ENCODE measurements at places on chromosomes 3 and 15.

DNA sequence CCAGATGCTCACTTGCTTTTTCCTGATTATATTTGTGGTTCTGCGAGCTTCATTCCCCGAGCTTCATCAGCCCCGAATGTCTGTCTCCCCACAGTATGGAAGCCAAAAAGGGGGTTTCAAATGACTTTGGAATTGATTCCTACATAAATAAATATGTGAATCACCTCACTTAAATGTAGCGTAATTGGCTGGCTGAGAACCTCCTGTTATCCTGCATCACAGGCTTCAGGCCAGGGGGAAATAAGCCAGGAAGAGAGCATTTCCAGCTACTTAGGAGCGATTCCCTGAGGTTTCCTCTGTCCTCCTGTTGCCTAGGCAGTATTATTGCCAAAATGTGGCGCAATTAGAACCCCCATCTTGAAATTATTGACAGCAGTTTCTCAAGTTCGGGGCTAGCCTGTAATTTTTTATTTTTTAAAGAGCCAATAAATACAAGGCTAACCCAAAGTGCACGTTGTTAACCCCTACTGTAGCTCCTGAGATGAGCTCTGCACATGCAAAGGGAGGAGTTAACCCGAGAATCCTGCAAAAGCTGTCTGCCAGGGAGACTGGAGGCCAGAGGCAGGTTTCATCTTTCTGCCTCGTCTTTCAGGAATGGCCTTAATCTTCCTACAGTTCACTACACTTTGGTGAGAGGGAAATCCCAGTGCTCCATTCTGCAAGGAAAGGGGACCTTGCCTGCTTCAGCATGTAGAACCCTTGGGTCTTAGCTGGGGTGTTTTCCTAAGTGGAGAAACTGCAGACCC is 148.2 kb downstream of the ADAMTS9 start:
- DNase-seq, result no peak

GRCh38 chr15:72861354-72861910 is 77.9 kb upstream of the ADPGK start:
- DNase-seq, result no peak

DNA sequence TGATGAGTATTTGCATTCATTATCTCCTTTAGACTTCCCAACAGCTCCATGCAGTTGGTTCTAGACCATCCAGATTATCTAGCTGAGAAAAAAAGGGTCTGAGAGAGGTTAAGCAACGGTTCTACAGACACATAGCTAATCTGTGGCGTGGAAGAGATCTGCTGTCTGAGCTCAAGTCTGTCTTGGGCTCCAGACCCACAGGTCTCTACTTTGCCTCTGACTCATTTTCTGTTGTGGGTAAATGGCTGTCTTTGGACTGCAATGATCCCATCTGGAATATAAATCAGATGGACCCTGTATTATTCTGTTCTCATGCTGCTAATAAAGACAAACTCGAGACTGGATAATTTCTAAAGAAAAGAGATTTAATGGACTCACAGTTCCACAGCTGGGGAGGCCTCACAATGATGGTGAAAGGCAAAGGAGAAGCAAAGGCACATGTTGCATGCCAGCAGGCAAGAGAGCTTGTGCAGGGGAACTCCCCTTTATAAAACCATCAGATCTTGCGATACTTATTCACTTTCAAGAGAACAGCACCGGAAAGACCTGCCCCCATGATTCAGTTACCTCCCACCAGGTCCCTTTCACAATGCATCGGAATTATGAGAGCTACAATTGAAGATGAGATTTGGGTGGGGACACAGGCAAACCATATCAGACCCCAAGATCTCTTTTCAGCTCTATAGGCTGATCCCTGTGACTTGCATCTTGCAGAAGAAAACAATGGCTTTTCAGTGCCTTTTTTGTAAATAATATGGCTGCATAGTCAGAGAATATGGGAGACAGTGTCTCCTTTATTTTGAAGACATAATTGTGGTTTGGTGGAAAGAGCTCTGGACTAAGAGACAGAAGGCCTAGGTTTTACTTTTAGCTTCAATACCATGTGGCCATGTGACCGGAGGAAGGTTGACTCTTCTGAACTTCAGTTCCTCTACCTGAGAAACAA is 24.7 kb downstream of the CEMIP start:
- no peak for DNase-seq

DNA sequence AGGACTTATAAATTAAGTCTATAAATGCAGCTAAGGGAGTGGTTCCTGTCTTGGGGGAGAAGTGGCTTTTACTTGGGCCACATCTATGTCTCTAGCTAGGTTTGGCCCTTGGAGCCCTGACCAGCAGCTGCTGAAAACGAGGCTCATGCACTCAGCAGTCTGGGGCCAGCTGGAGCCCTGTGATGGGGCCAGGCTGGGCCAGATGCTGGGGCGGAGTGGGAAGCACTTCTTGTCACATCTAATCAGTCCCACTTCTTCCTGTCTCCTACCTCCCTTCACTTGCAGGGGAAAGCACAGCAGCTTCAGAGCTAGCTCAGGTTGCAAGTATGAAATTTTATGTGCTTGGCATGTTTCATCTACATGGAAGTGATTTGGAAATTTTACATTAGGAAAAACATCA is 209.9 kb upstream of the ROPN1 start:
- DNase-seq, result peak; percentile 61

- DNase-seq, result no peak
Observed at GRCh38 chr15:26295336-26296085, 432.4 kb upstream of the ATP10A start.

DNA sequence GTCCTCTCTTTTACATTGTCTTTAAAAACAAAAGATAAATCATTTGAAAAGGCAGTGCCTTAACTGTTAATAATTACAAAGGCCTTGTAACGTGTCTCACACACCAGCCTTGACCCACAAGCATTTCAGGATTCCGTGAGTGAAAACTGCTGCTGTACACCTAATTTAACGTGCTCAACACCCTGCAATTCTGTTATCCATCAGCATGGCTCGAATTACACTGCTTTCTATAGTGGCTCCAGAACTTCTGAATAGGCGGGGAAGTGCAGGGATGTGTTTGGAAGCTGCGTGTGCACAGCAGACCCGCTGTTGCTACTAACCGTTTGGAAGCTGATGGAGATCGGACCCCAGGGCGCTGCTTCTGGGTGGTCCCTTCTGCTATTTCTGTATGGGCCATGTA is 9.9 kb upstream of the ETFA start:
- DNase-seq, result no peak

DNA sequence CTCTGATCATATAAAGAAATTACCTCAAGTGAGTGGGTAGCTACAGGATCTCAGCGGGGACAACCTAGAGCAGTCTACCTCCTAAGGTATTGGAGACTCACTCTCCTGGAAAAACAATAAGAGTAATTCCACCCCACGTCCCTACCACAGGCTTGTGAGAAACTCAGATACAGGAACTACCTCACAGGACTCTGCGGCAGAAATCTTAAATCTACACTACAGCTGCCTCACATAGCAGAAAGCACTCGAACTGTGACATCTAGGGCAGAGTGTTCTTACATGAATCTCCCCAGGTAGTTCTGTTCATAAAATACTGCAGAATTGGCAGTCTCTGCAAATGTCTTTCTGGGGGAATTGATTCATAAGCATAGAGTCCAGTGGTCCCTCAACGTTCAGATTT is 382.9 kb upstream of the IL12A start:
- no peak for DNase-seq

DNA sequence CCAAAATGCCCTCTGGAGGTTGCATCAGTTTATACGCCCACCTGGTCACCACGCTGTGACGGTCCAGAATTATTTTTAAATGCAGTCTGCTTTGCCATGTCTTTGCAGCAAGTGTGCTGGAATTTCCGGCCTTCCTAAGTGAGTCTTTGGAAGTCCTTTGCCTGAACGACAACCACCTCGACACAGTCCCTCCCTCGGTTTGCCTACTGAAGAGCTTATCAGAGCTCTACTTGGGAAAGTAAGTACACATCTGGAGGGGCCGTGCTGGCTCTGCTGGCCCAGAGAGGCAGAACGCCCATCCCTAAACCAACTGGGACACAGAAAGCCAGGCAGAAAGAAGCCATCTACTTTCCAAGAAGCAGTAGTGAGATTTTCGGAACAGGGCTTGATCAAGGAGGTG is 101.8 kb downstream of the LRRK1 start:
- DNase-seq, result no peak

DNA sequence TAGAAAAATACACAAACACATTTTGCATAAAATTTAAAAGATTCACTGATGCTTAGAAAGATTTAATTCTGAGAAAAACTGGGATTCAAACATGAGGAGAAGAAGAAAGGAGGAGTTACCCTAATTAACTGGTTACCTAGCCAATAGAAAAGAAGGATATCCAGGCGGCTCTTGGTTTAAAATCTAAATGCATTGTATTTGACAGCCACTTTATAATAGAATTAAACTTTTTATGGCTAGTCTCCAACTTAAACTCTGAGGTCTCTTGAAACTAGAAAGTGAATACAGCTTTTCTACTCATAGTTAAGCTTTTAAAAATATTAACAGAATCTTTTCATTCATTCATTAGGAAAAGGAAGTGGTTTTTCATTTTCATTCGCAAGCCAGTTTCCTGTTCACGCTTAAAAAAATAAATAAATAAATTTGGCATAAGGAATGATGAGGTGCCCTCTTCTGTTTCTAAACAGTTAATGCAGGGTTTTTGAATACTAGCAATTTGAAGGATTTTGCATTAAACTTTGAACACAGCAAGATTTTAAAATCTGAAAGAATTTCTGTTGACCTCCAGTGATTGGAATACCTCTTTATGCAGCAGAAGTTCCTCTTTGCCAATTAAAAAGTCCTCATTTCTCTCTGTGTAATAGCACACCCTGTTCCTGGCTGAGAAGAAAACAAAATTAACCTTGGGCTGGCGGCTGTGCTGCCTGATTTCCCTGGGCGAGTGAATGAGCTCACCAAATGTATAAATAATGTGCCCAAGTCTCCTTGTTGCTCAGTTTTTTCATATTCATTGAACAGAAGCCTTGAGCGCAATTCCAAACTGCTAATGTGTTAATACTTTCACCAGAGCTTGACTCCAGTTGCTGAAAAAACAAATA is 105.1 kb downstream of the ZMAT3 start:
- DNase-seq, result peak; percentile 12

DNA sequence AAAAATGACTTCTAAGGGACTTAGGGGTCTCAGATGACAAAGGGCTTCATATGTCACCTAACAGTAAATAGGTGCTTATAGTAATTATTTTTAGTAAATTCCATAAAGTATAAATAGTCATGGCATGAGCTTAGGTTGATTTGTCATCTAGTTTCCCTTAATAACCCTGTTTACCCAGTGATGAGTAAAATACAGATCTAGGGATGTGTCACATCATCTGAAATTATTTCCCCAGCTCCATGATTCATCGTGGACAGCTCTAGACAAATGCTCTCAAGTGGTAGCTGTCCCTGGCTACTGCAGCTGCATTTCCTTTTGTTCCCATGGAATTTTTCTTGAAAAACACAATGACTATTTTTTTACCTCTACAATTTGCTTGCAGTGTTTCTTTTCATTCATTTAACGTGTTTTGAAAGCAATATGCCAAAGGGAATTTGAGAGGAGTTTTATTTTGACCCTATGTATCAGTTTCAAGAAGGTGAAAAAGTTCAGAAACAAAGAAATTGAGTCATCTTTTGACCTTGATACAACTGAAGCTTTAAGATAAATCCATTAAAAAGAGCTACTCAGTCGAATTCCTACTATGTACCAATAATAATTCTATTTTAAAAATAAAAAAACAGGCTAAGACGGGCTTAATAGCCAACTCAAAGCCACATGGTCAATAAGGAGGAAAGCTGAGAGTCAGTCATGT is 241.6 kb downstream of the KCNMB2 start:
- DNase-seq, result no peak

DNA sequence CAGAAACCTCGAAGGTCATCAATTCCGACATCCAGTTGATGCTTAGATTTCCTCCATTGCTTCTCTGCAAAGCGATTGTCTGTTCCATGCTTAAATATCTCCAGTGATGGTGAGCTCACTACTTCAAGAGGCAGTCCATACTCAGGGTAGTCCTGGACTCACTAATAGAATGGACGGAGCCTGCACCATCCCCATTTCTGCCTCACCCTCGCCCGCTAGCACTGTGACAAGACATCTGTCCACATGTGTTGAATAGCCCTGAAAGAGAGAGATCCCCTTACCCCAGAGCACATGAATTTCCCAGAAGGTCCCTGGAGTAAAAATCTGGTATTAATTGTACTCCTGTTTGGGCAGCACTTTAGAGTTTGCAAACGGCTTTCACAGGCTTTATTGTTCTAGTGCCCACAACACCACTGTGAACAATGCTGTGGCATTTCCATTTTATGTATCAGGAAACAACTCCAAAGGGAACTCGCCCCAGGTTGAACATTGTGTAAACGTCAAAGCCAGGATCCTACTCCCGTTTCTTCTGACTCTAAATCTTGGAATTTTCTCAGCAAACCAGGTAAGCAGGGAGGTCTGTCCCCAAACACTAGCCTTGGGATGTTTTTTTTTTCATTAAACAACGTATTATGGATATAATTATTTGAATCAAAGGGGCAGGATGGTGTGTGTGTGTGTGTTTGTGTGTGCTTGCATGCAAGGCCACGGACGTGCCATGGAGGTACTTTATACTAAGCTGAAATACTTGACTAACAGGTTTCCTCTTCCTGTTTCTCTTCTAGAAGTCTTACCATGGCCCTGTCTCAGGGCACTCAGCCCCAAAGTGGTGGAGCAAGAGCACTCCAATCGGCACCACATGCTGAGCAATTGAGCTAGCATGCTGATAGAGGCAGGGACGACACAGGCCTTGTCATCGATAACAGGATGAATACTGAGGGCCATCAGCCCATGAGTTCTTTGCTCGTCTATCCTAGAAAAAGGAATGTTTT is 198.3 kb downstream of the OPA1 start:
- no peak for DNase-seq

- DNase-seq, result no peak
Observed at GRCh38 chr15:91331581-91331980, 231.5 kb downstream of the SV2B start.

DNA sequence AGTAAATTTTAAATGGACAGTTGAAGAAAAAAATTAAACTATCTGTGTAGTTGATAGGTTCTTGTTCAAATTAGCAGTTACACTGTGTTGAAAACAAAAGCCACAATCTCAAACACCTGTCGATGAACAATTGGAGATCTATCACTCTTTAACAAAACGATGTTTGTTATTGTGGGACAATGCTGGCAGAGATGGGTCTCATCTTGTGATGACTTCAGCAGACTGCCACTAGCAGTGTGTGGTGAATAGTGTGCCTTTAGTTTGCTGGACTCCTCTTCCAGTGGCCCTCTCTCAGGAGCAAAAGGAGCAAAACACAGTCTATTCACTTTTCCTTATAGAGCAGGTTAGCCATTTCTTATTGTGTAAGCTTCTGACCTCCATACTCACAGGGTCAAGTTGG is 14.7 kb upstream of the TRIM59 start:
- DNase-seq, result no peak

- no peak for DNase-seq
Observed at GRCh38 chr3:7875925-7876324, 625.7 kb upstream of the LMCD1 start.
